ENCODE measurements at places on chromosomes 3 and 15.

GRCh38 chr3:2198776-2199279 lies 100.2 kb downstream of the CNTN4 start:
- no peak for DNase-seq

- DNase-seq: no peak
Measured at GRCh38 chr15:99439524-99439835, 126.3 kb upstream of the MEF2A start.

- DNase-seq: no peak
Measured at GRCh38 chr3:132038198-132038825, 3.5 kb upstream of the CPNE4 start.

DNA sequence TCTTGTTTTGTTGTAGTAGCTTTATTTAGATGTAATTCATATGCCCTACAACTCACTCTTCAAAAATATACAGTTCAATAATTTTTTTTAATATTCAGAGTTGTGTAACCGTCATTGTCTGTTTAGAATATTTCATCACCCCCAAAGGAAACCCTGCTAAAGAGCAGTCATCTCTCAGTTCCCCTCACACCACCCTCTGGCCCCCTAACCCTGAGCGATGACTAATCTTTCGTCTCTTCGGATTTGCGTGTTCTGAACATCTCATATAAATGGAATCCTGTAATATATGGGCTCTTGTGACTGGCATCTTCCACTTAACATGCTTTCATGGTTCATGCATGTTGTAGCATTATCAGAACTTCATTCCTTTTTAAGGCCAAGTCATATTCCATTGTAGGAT lies 183.8 kb downstream of the ATG7 start:
- DNase-seq: no peak

DNA sequence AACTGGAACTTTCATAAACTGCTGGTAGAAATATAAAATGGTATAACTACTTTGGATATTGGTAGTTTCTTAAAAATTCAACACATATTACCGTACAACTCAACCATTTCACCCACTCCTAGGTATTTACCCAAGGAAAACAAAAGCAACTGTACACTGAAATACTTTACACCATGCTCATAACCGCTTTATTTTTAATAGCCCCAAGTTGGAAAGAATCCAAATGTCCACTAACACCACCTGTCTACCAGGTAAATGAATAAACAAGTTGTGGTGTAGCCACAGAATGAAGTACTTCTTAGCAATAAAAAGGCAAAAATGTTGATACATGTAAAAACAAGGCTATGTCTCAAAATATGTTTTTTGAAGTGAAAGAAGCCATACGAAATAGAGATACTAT lies 215.9 kb upstream of the PEX5L start:
- no peak for DNase-seq

GRCh38 chr3:11060500-11061251 lies 68.1 kb downstream of the SLC6A1 start:
- DNase-seq: peak; percentile 16

- DNase-seq: no peak
Measured at GRCh38 chr3:37450561-37450960, 276.2 kb upstream of the LRRFIP2 start.

DNA sequence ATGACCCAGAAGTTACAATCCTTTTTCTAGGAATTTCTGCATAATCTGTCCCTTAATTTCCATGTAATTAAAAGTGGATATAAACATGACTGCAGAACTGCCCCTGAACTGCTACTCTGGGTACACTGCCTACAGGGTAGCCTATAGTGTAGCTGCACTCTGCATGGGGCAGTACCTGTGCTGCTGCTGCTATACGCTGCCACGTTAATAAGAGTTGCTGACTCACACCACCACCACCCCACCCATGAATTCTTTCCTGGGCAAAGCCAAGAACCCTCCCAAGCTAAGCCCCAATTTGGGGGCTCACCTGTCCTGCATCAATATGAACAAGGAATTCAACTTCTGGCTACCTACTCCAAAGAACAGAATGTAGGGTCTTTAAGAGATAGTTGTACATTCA lies 13.9 kb downstream of the HDGFL3 start:
- no peak for DNase-seq

DNA sequence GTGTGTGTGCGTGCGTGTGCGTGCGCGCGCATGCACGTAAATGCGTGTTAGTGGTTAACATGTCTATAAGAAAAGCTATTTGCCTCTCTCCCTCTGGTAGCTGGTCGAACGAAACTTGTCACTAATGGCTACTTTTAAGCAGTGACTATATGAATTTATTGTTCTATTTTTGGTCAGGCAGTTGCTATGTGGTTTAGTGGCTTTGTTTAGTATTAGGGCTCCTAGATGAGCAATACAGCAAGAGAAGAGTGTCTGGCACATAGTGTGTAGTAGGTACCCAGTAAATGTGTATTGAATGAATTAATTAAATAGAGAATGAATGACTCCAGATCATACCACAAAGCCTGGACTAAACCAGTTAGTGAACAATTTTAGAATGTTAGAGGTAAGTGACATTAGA lies 171.6 kb downstream of the PPM1L start:
- no peak for DNase-seq

- no peak for DNase-seq
Measured at GRCh38 chr3:60953351-60953750, 297.9 kb downstream of the FHIT start.

GRCh38 chr3:69442771-69443311 lies 57.0 kb upstream of the FRMD4B start:
- DNase-seq: peak; percentile 6

DNA sequence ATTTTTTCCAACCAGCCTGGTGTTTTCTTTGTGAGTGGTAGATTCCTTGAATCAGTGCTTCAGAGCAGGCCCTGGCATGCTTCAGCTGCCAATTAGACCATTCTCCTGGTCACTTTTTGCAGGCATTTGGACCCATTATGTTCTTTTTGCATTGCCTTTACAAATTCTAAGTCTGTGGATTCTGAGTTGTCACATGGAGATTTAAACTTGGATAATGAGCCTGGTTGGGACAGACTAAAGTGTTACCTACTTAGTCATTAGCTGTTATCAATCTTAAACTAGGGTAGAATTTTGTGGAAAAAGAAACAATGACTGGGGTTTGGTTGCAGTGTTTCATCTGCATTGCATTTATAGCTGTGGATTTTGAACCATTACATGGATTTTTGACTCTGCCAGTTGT lies 40.6 kb downstream of the ARHGEF26 start:
- no peak for DNase-seq

- no peak for DNase-seq
Measured at GRCh38 chr3:141728355-141728892, 9.7 kb upstream of the RNF7 start.

DNA sequence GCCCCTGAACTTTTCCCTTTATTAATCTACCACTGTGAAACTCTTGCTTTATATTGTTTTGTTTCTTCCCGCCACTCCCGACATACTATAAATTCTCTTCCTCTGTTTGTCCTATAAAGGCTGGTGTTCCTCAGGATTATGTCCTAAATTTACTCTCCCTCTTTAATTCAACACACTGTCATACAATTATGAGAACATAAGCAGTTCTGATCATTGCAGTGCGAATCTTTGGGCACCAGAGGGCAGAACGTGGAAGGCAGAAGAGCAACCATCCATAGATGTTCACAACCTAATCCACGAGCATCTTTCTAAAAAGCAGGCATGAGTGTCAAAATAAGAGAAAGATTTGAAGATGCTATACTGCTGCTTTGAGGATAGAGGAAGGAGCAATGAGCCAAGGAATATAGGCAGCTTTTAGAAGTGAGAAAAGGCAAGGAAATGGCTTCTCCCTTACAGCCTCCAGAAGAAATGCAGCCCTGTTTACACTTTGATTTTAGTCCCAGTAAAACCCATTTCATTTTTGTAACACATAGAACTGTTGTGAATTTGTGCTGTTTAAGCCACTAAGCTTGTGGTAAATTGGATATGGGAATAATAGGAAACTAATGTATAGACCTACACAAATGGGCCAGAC lies 179.4 kb downstream of the GBE1 start:
- no peak for DNase-seq

DNA sequence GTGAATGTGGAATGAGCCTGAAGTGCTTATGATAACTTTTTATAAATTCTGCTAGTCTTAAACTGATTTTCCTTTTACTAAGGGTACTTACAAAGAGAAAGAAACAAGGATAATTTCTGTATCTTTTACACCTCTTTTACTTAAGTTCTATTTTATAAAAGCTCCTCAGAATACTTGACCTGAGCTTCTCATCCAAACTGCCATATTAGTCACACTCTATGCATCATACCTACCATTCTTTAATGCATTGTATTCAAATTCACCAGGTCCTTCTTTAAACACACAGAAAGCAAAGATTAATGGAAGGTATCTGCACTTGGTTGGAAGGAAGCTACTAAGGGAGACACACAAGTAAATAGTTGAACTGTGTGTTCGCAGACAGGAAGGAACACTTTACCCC lies 1.6 kb upstream of the TOPAZ1 start:
- DNase-seq: no peak

DNA sequence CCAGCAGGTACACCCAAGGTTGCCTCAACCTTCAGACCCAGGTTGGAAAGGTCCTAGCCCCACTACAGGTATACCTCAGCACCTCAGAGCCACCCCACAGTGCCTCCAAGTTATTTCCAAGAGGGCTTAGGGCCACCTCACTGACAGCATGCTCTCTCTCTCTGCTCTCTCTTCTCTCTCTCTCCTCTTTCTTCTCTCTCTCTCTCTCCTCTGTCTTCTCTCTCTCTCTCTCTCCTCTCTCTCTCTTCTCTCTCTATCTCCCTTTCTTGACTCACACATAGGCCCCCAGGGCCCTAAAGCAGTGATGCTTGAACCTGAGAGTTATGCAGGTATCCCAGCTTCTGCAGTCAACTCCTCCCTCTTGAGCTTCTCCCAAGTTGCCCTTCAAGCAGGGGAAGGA lies 4.2 kb downstream of the CAV3 start:
- no peak for DNase-seq

- DNase-seq: no peak
Measured at GRCh38 chr3:178140531-178141304, 395.5 kb upstream of the KCNMB2 start.

GRCh38 chr3:27985369-27986035 lies 255.9 kb upstream of the CMC1 start:
- no peak for DNase-seq

DNA sequence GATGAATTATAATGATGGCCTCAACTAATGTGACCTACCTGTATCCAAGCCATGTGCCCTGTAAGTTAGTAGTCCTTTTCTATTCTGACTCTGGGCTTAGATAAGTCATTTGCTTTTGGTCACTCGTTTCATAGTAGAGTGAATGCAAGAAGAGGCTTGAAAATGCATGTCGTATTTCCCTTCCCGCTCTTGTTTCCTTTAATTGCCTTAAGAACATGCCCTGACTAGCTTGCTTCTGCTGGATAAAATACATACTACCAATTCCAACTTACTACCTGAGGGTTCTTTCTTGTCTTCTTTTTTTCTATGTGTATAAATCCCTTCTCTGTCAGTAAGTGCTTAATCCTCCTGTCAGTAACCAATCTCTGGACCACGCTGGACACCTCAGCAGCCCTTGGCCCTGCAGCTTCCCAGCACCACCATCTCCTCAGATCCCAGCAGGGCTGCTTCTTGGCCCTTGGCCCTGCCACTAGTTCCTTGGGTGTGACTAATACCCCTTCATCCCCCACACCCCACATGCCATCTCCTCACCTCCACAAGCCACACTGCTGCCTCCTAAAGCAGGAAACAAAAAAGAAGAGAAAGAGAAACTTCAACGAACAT lies 771.7 kb downstream of the IGSF11 start:
- no peak for DNase-seq

- no peak for DNase-seq
Measured at GRCh38 chr3:164352991-164353390, 725.3 kb downstream of the SI start.

DNA sequence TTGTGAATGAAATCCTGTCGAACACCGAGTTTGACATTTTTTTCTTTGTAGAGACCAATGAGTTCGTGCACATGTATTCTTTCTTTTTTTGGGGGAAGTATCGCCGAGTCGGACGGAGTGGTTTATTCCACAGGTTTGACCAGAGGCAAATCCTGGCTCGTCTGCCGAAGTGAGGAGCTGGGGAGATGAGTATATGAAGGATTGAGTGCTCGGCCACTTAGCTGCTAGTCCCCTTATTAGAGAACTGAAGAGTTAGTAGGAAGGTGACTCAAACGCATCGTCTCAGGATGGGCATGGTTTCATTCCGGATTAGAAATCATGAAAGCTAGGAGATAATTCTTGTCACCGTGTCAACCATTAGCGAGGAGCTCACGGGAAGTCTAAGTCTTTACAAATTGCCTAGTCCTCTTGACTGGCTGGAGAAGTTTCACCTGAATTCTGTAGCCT lies 154.7 kb upstream of the GOLIM4 start:
- DNase-seq: no peak

DNA sequence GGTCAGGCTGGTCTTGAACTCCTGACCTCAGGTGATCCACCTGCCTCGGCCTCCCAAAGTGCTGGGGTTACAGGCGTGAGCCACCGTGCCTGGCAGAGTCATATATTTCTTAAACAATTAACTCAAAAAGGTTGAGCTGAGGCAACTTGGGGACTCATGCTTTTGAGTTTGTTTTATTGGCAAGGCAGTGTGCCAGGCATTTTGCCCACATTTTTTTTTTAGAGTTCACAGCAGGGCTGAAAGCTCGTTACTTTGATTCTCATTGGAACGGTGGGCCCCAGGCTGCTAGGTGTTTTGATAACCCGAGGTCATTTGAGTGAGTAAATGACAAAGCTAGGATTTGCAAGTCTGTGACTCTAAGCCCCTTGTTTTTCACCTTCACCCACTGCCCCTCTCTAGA lies 76.2 kb downstream of the CCK start:
- DNase-seq: no peak

GRCh38 chr15:56765251-56765650 lies 31.9 kb upstream of the ZNF280D start:
- DNase-seq: no peak

GRCh38 chr3:27354588-27355203 lies 14.5 kb downstream of the NEK10 start:
- DNase-seq: no peak

DNA sequence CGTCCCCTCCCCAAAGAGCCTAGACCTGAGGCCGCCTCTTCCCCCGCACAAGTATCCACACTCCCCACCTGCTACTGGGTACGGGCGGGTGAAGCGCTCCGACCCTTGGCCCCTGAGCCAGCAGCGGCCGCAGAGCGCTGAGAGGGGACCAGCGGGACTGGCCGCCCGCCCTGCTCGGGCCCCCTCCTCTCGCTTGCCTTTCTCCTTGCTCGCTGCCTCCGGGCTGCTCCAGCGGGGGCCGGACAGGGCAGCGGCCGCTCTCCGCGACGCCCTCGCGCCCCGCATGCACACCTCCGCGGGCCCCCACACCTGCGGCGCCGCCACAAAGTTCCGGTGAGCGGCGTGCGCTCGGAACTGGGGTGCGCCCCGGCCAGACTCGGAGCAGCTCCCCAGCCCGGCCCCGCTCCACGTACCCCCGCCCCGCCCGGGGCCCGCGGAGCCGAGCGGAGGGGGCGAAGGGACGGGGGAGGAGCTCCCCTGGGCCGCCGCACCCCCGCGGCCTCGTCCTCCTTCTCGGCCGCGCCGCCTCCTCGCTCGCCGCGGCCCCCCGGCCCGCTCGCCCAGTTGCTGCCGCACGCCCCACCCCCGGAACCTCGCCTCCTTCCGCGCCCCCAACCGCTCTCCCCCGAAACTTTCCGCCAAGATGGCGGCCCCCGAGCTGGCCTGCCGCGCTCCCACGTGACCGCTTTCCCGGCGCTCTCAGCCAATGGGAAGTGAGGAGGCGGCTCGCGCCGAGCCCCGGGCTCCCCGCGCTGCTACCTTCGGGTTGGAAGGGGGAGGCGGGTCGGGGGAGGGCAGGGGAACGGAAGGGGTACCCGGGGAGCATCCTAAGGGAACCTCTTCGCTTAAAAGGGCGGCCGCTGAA lies 704 bp downstream of the DLG1 start:
- peak; percentile 77 for DNase-seq

- no peak for DNase-seq
Measured at GRCh38 chr3:59131016-59131766, 81.4 kb upstream of the CFAP20DC start.
